NK-92 treated with Interleukin-12 subunit alpha and Interleukin-12 subunit beta, amount 100 ng/mL, for 24 hours (cell line): ENCODE measurements at places on chromosomes 16 and 17.

- no peak for DNase-seq
Measured at GRCh38 chr17:15918661-15919259, 26.2 kb upstream of the ADORA2B start.

GRCh38 chr17:44374306-44375195 is 10.9 kb upstream of the FAM171A2 start:
- no peak for DNase-seq

DNA sequence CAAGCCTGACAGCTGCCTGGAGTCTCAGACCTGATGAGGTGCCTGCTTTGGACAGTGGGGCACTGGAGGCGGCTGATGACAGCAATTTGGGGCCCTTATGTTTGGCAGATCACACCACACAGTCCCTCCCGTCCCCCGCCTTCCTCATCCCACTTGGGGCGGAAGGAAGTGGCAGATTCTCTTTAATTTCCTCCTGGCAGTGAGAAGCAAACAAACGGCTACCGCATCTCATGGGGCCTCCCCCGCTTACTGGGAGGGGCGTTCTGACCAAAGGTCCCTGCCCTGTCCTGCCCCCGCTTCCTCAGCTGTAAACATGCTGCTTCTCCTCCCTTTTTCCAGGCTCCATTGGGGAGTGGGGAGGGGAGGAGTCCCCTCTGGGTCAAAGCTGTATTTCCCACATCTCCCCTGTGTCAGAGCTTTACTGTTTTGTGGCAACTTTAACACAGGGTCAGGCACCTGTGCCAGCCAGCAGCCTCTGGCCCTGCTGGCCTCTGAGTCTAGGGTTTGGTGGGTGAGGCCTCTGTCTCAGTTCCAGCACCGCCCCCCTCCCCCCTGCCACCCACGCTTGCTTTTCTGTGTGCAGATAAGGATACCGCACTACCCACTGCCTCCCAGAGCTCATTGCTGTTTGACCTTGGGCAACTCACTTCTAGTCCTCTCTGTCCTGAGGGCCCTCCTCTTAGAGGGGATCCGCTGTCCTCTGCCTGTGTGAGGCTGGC is 5.4 kb upstream of the NFATC3 start:
- peak; percentile 75 for DNase-seq

GRCh38 chr17:3635474-3636153 is 436 bp downstream of the SHPK start:
- no peak for DNase-seq

- no peak for DNase-seq
Measured at GRCh38 chr17:79778504-79779083, 646 bp downstream of the CBX2 start.

GRCh38 chr16:86671486-86672178 is 93.3 kb downstream of the FOXL1 start:
- DNase-seq: no peak
